Ascending aorta (tissue), 2 donors: ENCODE measurements at places on chromosomes 5 and 9.

DNA sequence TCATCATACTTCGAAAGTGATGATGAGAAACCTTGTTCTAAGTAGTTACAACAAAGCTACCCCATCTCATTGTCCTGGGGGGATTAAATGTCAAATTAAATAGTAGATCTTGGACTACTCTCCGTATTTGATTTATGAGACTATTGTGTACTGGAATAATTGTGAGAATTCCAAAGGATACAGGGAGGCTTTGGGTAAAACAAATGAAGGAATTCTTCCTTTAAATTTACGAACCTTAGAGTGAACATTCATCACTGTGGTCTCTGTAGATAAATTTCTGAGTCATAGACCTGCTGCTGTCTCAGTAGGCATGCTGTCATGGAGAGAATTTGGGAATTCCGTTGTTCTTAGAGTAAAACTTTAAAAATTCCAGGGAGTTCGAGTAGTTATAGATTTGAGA, 836.2 kb downstream of the DNAH5 start:
- no peak for DNase-seq

DNA sequence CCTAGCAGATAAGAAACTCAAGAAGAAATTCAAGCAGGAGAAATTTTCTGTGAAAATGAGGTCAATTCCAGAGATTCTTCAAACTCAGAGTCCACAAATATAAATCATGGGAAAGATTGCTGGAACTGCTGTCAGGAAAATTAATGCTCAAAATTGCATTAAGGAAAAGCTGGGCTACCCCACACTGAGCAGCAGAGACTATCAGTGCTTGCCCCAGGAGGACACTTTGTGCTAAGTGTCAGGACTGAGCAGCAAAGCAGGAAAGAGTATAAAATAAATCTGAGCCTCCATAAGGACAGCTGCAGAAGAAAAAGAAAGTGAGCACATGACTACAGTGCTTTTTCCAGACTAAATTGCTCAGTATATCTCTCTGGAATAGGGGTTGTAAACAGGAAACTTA, 81.6 kb downstream of the RGS7BP start:
- no peak for DNase-seq

DNA sequence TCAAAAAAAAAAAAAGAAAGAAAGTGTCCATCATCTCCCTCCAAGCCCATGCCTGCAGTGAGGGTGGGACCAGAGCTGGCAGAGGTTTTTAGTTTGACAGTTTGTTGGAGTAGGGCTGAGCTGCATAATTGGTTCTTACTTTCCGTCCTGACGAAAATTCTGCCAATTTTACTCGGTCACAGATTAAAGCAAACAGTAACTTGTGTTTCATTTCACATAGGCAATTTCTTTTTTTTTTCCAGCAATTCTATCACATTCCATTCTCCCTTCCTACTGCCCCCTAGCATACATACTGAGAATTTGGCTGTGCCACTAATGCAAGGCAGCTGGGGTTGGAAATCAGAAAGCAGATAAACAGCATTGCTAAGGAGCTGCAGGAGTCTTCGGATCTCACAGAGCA, 132.4 kb downstream of the FRMD3 start:
- DNase-seq: no peak

- no peak for DNase-seq
Measured at GRCh38 chr5:38905516-38905915, 59.7 kb downstream of the OSMR start.

- DNase-seq: no peak
Measured at GRCh38 chr9:96256800-96257199, 45.2 kb downstream of the HSD17B3 start.

DNA sequence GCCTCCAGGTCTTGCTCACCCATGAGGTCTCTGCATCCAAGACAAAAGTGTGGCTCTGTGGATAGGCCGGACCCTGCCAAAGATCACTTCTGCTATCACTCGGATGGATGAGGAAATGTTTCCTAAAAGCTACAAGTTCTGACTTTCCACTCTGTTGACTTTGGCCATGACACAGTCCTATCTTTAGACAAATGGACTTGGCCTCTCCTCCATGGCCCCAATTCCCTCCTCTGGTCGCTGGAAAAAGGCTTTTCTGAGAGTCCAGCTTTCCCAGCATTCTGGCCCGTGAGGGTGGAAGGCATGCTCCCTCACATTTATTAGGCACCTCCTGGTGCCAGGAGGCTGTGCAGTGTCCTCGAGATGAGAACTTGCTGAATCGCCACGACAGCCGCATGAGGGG, 83.1 kb downstream of the COL27A1 start:
- DNase-seq: no peak

DNA sequence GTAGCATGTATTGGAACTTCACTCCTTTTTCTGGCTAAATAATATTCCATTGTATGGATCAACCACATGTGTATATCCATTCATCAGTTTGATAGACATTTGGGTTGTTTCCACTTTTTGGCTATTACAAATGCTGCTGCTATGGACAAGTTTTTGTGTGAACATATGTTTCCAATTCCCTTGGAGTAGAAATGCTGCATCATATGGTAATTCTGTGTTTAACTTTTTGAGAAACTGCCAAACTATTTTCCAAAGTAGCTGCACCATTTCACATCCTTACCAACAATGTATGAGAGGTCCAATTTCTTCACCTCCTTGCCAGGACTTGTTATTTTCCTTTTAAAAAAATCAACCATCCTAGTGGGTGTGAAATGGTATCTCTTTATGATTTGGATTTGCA, 8.4 kb downstream of the FRRS1L start:
- DNase-seq: no peak

GRCh38 chr9:4375424-4376200, 75.7 kb upstream of the GLIS3 start:
- no peak for DNase-seq

DNA sequence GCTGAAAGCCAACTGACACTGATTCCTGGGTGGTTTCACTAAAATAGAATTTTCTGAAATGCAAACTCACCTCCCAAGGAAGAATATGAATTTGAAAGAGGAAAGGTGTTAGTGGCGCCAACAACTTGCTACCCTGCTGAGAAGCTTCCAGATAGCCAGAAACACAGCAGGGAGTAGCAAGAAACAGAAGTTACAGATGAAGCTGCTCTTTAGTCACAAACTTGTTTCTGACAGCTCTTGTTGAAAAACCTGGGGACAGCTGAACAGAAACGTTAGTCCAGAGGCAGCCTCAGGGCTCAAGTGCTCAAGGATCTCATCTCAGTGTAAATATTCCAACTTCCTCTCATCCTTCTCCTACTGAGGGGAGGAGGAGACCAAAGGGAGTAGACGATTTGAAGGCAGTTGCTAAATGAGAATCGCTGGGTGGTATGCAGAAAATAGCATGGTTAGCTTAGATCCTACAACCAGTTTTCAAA, 184.1 kb downstream of the PDE4D start:
- no peak for DNase-seq

GRCh38 chr5:7250611-7251010, 145.3 kb upstream of the ADCY2 start:
- no peak for DNase-seq

DNA sequence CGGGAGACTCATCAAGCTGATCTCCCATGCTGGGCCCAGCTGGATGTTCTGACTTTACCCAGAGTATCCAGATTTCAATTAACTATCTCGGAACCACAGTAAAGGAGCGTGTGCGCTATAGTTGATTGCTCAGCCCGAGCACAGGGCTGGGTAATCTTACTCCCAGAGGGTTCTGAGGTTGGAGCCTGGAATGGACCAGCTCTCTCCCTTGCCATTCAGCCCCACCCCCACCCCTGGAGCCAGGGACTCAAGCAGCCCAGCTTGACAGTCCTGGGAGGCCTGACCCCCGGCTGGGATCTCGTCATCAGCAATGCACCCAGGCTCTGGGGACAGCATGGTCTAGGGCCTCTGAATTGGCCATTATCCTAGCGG, 23.7 kb upstream of the PTGES start:
- DNase-seq: no peak

DNA sequence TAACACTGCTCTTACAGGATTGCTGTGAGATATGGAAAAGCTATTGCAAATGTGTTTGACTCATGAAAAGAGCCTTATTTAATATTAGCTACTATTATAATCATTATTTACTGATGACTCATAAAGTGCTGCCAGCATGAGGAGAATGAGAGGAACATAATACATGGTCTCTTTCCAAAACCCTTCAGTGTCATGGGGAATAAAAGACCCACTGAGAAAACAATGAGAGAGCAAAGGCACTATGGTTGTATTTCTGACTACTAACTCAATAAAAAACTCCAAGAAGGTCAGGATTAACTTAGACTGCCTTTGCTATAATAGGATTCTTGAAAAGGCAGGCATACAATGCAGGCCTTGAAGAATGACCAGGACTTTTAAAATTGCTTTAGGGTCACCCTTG, 633.5 kb downstream of the DTWD2 start:
- no peak for DNase-seq

- no peak for DNase-seq
Measured at GRCh38 chr5:71597001-71597400, 9.9 kb downstream of the MCCC2 start.

DNA sequence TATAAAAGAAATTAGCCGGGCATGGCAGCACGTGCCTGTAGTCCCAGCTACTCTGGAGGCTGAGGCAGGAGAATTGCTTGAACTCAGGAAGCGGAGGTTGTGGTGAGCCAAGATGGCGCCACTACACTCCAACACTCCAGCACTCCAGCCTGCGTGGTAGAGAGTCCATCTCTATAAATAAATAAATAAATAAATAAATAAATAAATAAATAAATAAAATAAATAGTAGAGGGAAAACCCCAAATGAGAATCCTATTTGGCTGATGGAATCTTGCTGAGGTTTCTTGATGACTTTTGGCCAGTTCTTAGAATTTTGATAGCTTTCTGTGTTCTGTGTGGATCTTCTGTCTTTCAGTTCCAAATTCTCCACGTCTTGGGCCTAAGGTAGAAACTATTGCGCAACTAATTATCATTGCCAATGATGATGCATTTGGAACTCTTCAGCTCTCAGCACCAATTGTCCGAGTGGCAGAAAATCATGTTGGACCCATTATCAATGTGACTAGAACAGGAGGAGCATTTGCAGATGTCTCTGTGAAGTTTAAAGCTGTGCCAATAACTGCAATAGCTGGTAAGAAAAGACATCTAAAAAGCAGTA, 126.9 kb downstream of the ADGRV1 start:
- DNase-seq: no peak

GRCh38 chr5:173535166-173535975, 81.1 kb downstream of the BOD1 start:
- no peak for DNase-seq

- no peak for DNase-seq
Measured at GRCh38 chr5:5716665-5717064, 294.2 kb downstream of the ICE1 start.

DNA sequence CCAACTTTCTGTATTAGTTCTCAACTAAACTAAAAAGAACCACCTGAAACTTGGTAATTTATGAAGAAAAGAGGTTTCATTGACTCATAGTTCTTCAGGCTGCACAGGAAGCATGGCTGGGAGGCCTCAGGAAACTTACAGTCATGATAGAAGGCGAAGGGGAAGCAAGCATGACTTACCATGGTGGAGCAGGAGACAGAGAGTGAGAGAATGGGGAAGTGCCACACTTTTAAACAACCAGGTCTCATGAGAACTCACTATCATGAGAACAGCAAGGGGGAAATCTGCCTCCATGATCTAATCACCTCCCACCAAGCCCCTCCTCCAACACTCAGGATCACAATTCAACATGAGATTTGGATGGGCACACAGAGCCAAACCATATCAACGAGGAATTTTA, 123.5 kb downstream of the DEPDC1B start:
- no peak for DNase-seq

- no peak for DNase-seq
Measured at GRCh38 chr9:71472400-71472799, 295.9 kb downstream of the CEMIP2 start.

DNA sequence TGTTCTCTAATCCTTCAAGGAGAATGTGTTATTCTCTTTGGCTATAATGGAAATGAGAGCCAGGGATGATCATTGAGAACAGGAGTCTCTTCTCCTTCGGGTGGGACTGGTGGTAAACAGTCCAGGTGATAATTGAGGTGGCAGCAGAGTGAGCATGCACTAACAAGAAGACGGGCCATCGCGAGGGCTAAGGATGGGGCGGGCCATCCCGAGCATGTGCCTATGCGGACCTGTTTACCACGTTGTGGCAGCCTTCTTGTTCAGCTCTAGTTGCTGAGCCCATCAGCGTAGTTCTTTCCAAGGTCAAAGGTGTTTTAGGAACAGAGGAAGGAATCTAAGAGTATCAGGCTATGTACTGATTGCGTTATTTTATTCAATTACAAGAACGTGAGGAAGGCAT, 180.1 kb downstream of the SMARCA2 start:
- no peak for DNase-seq

- no peak for DNase-seq
Measured at GRCh38 chr9:72903103-72903502, 49.8 kb downstream of the ALDH1A1 start.

GRCh38 chr9:68538200-68538599, 2.5 kb downstream of the TMEM252 start:
- DNase-seq: no peak

DNA sequence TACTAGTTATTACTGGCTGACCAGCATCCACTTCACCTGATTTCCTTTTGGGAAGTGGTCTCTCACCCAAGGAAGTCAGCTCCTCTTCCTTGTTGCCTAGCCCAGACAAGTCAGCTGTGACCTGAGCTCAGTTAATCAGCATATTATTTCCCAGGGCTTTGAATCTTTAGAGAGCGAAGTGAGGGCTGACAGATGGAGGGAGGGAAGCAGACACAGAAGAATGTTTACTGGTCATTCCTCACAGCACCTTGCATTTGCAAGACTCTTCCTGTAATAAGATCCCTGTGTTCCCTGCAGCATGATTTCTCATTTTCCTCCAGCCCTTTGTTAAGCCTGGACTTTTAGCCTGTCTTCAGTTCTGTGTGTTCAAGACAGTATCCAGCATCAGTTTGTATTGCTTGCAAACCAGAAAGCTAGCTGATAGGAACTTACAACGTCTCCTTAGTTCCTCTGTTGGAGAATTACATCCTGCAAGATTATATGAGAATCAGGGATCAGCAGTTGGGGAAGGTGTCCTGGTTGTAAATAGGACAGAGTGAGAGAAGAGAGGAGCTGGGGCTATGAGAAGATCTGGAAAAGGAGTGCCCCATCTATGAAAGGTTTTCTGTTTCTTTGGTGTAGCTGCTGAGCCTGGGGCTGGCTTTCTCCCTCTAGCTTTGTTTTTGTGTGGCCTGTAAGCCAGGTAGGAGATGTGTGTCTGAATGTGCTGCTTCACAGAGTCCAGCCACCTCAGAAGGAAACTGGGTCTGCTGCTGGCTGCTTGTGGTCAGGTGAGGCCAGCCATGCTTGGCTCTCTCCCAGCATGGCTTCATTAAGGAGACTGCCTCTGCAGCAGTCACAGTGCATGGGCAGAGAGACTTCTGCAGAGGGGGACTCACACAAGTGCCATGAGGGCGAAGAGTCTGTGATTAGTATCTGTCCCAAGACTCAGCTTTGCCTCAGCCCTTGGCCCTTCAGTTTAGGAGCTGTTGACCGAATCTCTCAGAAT, 50.3 kb downstream of the MAN2A1 start:
- no peak for DNase-seq

GRCh38 chr9:127841087-127841835, 13.2 kb downstream of the ENG start:
- DNase-seq: no peak
